ENCODE measurements at places on chromosomes 16 and 17. TPM values are rescaled to one million over a fixed set of nuclear protein-coding genes. Genes with fewer than 3 reads are reported as not detected.

Gene ABCC12
- not detected for total RNA-seq

Gene SPDYE4
- total RNA-seq, result not detected

Gene CA4
- total RNA-seq, result not detected

DNA sequence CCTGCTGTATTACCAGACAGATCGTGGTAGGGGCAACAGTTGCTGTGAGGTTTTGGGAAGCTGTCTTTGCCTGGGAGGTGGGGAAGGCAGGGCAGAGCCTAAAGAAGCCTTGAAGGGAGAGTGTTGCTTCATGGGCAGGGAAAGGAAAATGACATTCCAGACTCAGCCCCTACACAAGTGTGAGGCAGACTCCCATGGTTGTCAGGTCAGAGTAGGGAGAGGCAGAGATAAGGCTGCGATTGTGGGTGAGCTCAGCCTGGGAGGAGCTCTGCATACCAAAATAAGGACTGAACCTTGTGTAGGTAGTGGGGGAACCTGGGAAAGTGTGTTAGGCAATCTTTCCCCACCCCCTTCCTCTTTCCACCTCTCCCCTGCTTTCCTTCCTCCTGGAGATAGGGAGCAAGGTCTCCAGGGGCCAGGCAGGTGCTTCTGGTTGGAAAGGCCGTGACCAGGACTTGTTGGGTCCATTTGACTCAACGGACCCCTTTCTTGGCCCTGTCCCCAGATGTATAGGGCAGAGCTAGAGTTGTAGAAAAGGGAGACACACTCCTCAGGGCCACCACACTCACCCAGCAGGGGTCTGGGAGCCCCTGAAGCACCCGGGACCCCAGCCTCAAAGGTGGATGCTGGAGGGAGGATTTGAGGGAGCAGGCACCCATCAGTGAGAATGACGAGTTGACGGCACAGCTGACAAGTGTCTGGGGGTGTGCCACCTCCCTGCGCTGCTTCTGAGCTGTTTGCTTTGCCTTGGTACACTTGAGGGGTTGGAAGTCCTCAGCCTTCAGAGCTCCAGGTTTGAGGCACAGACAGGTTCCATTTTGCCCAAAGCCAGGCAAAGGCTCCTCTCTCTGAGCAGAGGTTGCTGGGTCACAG is 18.5 kb upstream of the TOB1 start:
- peaks cover 13% of the 10 kb centered on the region for H3K4me1 ChIP-seq
- no peaks in the 10 kb centered on the region for H3K36me3 ChIP-seq
- no peak for DNase-seq
- H3K4me3 ChIP-seq, result no peak overlapping the region
- no peaks in the 10 kb centered on the region for H3K27me3 ChIP-seq
- no peak overlapping the region for H3K27ac ChIP-seq

GRCh38 chr17:66343531-66344078 is 41.2 kb downstream of the PRKCA start:
- H3K27me3 ChIP-seq, result no peaks in the 10 kb centered on the region
- H3K4me3 ChIP-seq, result no peak overlapping the region
- H3K36me3 ChIP-seq, result no peaks in the 10 kb centered on the region
- DNase-seq, result no peak
- no peak overlapping the region for H3K27ac ChIP-seq

DNA sequence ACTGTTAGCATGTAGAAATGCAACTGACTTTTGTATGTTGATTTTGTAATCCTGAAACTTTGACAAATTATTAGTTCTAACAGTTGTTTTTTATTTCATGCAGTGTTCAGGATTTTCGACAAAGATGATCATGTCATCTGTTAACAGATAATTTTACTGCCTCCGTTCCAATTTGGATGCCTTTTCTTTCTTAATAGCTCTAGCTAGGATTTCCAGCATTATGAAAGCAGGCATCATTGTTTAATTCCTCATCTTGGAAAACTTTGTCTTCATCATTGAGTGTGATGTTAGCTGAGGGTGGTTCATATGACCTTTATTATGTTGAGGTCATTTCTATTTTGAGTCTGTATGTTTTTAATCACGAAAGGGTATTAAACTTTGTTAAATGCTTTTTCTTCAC is 31.9 kb downstream of the RMI2 start:
- H3K36me3 ChIP-seq, result peaks cover 18% of the 10 kb centered on the region
- no peak overlapping the region for H3K4me3 ChIP-seq
- no peak for DNase-seq
- no peak overlapping the region for H3K27ac ChIP-seq

All from natural killer cell treated with Interleukin-12 subunit alpha and Interleukin-12 subunit beta and Interleukin-15 and Interleukin-18, amount 100 ng/mL, for 72 hours (primary cell).